ENCODE measurements at places on chromosomes 1 and 21.

DNA sequence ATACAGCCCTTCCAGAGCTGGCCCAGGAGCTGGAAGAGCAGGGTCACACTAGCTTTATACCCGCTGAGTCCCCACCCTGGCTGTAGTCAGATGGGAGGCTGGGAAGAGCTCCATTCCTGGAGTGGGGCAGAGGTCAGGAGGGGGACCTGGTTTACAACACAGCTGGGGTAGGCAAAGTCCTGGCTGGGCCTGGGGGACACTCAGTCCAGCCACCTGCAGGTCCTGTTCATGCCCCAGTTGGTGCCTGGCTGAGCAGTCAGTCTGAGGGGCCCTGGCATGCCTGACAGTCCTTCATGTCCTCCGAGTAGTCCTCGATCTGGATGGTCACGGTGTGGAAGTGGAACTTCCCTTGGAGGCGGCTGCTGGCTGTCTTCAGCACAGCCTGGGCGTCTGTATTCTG is 7.0 kb downstream of the SLC30A2 start:
- DNase-seq: no peak

GRCh38 chr1:107499139-107499744 is 358.4 kb downstream of the NTNG1 start:
- DNase-seq: no peak

- DNase-seq: no peak
Measured at GRCh38 chr1:31418626-31419323, 5.8 kb downstream of the SERINC2 start.

- no peak for DNase-seq
Measured at GRCh38 chr1:224212618-224213061, 29.6 kb downstream of the DEGS1 start.

GRCh38 chr1:167824163-167824794 is 89.7 kb downstream of the ADCY10 start:
- no peak for DNase-seq

GRCh38 chr21:41766883-41767605 is at the start of gene RIPK4:
TSS of gene RIPK4 (minus strand) at chr21:41767052. CDS start at chr21:41767041, 11 bp downstream.
- peak; percentile 88 for DNase-seq

GRCh38 chr1:15231714-15232201 is 15.3 kb upstream of the FHAD1 start:
- DNase-seq: no peak

DNA sequence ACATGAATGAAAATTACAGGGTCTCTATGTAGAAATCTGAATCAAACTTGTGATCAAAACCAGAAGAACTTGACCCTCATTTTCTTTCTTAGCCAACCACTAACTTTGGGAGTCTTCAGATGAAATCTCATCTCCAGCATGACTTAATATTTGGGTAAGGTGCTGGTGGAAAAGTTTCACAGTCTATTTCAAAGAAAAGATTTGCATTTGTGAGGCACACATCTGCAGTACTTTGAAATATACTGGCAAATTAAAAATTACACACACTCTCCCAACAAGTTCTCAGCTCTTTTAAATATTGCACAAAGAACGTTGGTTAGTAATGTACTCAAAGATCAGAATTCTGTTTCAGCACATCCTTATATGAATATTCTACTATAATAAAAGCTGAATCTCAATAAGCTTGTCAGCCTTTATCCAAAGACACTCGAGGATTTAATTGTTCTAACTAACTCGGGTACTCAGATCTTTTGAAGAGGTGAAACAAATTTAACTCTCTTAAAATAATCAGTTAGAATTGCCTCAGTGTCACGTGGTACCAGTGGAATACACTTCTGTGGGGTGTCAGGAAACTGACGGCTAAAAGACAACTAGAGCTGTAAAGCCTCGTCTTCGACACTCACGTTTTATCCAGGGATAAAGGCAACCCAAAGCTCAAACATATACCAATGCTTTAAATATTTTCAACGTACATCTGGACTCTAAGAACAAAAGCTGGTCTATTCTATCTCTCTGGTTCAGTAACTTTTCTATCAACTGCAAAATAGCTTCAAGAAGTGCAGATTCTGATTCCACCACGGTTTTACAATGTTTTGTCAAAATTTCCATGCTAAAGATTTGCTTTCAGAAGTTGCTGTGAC is 19.0 kb downstream of the SAMSN1 start:
- DNase-seq: no peak

DNA sequence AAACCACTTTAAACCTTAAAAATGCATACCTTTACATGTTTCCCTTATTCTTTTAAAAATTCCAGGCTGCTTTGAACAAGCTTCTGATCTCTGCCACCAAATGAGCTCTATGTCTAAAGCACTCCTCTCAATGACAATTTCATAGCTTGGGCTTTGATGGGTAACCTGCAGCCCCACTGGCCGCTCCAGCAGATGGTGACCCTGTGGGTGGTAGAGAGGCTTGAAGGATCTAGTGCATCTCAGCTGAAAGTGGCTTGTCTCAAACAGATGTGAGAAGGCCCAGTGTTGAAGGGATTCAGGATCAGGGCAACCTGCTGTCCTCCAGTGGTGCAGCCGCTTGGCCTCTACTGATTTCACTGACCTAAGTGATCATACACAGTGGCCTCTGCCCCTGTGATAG is 84.7 kb upstream of the IRF2BP2 start:
- no peak for DNase-seq

GRCh38 chr1:236728752-236729151 is 42.5 kb downstream of the ACTN2 start:
- no peak for DNase-seq

GRCh38 chr1:237324226-237324625 is 282.2 kb downstream of the RYR2 start:
- no peak for DNase-seq

DNA sequence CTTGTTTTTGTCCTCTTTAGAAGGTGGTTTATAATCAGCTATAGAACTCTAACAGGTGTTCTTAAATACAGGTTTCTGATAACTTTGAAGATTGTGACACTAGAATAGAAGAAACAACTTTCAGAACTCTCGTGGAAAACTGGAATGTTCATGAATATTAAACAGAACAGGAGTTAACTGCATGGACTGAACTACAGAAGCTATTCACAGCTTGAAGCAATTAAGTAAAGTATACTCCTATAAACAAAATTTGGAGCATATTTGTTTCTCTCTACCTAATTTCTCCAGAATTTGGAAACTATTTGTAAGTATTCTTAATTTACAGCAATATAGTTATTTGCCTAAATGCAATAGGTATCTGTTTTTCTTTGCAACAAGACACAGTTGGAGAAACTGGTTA is 824.8 kb downstream of the ADGRL2 start:
- DNase-seq: no peak

GRCh38 chr1:119981986-119982815 is 85.9 kb upstream of the ADAM30 start:
- no peak for DNase-seq

- no peak for DNase-seq
Measured at GRCh38 chr1:234927971-234928640, 200.5 kb downstream of the TOMM20 start.

DNA sequence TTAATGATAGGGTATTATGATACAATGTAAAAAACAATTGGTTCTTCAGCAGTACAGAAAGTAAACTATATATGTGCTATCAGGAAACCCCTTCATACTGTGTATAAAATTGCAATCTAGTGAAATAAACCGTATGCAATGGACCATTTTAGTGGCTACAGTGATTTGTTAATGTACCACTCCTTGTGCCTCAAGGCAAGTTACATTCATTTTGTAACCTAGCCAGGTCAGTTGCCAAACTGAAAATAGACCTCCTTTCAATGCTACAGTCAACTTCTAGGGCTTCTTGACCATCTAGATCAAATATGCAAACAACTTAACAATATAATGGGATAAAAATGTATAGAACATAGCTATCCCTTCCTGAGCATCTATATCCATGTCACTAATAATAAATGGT is 52.0 kb upstream of the RAVER2 start:
- no peak for DNase-seq

Measured in DMS79 treated with DMSO at 0.1 percent for 48 hours (cell line).